Kidney (tissue), 22 donors: ENCODE measurements at places on chromosomes 12 and 14. TPM values are rescaled to one million over a fixed set of nuclear protein-coding genes. Genes with fewer than 3 reads are reported as not detected.

Gene CYP46A1
- polyA plus RNA-seq, result 2.5 TPM

Gene BCL11B
- 0.13 TPM for polyA plus RNA-seq

Gene TC2N
- polyA plus RNA-seq, result 5.8 TPM

Gene C1R
- polyA plus RNA-seq, result 183 TPM

Gene MLXIP
- 10.9 TPM for polyA plus RNA-seq

Gene NXPH4
- 0.71 TPM for polyA plus RNA-seq

Gene TAS2R8
- not detected for polyA plus RNA-seq
